Nephron progenitor cell (in vitro differentiated cells): ENCODE measurements at places on chromosomes 2 and 18.

DNA sequence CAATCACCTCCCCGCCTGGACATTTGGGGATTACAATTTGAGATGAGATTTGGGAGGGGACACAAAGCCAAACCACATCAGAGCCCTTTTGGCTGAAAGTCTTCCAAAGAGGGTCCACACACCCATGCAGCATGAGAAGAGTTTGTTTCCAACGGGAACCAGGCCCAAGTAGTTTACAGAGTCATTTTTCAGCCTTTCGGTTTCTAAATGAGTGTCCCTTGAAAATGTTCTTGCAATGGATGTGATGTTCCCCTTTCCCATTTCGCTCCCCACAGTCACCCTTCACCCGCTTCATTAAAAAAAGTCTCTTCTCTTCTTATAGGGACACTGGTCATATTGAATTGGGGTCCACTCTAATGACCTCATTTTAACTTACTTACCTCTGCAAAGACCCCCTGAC, 157.4 kb downstream of the ARL4C start:
- no peak overlapping the region for H3K4me3 ChIP-seq
- no peak for DNase-seq
- peaks cover 33% of the 10 kb centered on the region for H3K4me1 ChIP-seq
- H3K27ac ChIP-seq, result no peak overlapping the region

DNA sequence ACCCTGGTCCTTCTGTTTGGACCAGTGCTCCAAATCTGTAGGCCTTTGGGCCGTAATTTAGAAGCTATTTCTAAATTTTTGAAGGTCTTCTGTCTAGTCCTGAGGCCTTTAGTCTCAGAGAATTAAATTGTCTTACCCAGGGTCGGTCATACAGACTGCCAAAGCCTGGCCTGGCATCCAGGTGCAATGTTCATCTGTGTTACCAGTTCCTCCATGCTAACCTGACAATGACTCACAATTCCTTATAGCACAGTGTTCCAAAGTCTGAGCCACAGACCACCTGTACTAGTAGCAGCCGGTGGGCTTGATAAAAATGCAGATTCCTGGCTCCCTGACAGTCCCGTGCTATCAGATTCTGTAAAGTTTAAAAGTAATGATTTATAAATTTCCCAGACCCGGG, 77.7 kb upstream of the MAP4K3 start:
- no peaks in the 10 kb centered on the region for H3K27me3 ChIP-seq
- DNase-seq, result no peak
- peaks cover 51% of the 10 kb centered on the region for H3K4me1 ChIP-seq
- no peak overlapping the region for H3K4me3 ChIP-seq

DNA sequence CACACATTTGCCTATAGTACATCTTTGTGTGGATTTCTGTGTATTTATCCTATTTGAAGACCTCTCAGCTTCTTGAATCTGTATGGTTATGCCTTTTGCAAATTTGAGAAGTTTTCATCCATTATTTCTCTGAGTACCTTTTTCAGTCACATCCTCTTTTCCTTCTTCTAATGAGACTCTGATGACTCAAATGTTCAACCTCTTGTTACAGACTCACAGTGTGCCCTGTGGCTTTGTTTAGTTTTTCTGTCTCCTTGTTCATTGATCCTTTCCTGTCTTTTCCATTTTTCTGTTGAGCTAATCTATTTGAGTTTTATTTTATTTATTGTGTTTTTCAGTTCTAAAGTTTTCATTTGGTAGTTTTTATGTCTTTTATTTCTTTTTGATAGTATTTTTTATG, 87.0 kb upstream of the LRP1B start:
- peak overlapping the region; percentile 49 for H3K27ac ChIP-seq
- H3K27me3 ChIP-seq, result no peaks in the 10 kb centered on the region
- H3K36me3 ChIP-seq, result no peaks in the 10 kb centered on the region
- H3K4me3 ChIP-seq, result no peak overlapping the region

DNA sequence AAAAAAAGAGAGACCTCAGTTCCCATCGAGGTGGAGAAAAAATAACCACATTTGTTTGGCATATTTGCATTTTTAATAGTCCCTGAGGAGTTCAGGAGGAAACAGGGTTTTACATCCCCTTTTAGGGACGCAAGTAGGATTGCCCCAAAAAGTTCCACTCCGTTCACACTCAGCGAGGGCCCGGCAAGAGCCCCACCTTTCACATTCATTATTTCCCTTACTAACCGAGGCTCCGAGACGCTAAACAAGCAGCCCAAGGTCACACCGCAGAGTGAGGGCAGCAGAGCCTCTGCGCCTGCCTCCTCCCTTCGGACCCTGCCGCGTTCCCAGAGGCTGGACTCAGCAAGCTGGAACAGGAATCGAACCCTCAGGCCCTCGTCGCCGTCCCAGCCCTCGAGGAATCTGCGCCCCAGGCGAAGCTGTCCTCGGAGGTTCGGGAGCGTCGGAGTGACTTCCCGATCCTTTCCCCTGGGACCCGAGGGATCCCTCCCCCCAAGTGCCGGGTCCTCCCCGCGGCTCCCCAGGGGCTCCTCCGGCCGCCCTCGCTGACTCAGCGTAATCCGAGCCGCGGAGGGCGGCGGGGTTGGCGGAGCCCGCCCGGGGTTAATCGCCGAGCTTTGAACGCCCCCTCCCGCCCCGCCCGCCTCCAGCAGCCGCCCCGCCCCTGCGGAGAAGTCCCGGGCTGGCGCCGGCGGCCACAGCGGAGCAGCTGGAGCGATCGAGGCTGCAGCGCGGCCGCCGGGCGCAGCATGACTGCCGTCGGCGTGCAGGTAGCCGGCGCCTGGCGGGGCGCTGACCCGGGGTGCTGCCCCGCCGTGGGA, at the start of gene TMEM37:
TSS of gene TMEM37 (plus strand) at position 700 of the 821 bp plus-strand sequence. CDS start at position 750, 50 bp downstream.
- H3K27ac ChIP-seq, result peak within 1 kb of the TSS; percentile 91
- H3K27me3 ChIP-seq, result peaks cover 24% of the 10 kb centered on the region
- H3K4me3 ChIP-seq, result peak within 1 kb of the TSS; percentile 82
- H3K4me1 ChIP-seq, result peaks cover 91% of the 10 kb centered on the region
- H3K36me3 ChIP-seq, result no peaks in the 10 kb centered on the region

DNA sequence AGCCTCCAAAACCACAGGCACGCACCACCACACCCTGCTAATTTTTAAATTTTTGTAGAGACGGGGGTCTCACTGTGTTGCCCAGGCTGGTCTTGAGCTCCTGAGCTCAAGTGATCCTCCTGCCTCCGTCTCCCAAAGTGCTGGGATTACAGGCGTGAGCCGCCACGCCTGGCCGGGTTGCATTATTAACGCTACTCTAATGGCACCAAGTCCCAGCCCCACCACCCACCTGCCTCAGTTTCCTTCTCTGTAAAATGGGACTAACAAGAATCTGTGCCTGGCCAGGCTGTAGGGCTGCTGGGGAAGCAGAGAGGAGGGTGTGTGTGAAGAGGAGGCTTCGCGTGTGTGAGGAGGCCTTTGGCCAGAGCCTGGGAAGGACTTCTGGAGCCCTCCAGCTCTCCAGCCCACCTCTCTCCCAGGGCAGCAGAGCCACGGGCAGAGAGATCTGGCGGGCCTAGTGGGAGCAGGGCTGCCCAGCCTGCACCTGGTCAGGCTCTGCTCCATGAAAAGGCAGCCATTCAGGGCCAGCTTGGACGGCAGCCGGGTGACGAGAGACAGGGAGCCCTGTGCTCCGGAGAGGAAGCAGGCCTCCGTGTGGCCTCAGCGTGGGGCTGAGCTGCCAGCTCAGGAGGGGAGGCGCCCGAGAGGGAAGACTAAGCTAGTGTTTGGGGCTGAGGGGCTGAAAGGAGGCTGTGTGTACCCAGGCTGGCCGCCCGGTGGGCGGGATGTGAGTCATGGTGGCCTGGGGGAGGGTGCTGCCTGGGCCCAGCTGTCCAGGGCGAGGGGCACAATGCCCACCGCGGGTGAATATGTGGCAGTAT, 7.4 kb upstream of the B3GNT7 start:
- H3K27ac ChIP-seq, result peak overlapping the region; percentile 39
- no peak overlapping the region for H3K4me3 ChIP-seq
- peaks cover 20% of the 10 kb centered on the region for H3K27me3 ChIP-seq
- peaks cover 20% of the 10 kb centered on the region for H3K36me3 ChIP-seq
- DNase-seq, result no peak
- H3K4me1 ChIP-seq, result peaks cover 45% of the 10 kb centered on the region

DNA sequence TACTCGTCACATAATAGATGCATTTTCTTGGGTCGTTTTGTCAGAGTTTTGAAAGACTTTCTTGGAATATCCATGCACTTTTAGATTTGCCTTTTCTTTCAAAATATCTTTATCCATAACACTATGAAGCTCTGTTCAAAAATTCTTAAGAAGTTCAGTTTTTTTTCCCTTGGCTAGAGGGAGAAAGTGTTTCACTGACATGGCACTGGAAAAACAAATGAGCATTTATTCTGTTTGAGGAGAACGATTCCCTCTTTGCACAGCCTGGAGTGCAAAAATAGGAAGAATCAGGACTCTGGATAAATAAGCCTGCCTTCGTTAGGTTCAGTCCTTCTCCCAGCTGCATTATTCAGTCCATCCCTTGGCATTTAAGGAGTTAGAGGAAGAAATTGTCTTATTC, 91.0 kb upstream of the RPE start:
- DNase-seq, result no peak
- H3K27ac ChIP-seq, result no peak overlapping the region

DNA sequence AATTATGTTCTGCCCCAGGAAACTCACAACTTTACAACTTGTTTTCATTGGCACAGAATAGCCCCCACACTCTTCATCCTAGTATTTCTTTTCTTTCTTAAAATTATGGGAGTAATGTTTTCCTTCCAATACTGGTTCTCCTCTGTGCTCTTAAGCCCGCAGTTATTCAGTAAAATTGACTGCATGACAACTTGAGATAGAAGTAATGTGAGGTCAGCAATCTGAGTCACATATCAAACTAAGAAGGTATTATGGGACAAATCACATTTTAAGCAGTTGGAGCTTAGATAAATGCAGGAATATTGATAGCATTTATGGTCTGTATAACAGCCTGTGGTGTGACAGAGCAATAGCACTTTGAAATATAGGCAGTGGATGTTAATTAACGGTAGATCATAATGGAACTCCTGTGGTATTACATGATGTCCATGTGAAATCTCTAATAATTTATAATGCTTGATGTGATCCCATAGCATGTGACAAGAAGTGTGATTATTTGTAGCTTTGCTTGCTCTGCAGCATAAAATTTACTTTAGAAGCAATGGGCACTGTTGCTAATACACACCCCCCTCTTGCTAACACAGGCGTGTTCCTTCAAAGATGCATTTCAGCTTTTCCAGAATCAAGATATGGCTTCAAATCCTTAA, 351.4 kb upstream of the CDH20 start:
- peak overlapping the region; percentile 98 for H3K27ac ChIP-seq
- peaks cover 64% of the 10 kb centered on the region for H3K4me1 ChIP-seq
- H3K36me3 ChIP-seq, result no peaks in the 10 kb centered on the region
- DNase-seq, result no peak
- H3K4me3 ChIP-seq, result no peak overlapping the region

DNA sequence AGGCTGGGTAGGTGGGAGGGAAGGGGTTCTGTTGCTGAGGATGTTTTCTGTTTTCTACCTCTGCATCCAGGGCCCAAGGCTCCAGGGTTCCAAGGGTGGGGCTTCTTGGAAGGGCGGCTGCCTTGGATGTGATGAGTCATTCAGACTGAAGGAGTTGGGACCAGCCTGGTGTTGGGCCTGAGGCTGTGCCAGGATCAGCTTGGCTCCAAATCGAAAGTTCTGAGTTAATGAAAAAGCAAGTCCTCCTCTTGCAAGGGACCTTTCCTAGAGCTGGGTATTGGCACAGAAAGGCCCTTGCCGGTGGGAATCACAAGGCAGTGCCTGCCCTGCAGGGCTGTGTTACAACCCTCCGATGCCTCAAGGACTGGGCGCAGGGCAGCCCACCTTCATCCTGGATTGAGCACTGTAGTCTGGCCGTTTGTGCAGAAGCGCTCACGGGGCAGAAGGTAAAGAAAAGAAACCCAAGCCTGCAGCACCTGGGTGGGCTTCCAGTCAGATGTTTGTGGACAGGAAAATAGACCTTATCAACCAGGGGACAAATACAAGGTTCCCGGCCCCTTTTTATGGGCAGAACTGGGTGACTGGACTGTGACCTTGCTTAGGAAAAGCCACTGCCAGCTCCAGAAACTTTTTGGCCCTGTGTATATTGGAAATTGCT, 52.5 kb upstream of the MCFD2 start:
- peaks cover 9% of the 10 kb centered on the region for H3K36me3 ChIP-seq
- no peaks in the 10 kb centered on the region for H3K4me1 ChIP-seq
- H3K4me3 ChIP-seq, result no peak overlapping the region
- DNase-seq, result no peak
- no peak overlapping the region for H3K27ac ChIP-seq

DNA sequence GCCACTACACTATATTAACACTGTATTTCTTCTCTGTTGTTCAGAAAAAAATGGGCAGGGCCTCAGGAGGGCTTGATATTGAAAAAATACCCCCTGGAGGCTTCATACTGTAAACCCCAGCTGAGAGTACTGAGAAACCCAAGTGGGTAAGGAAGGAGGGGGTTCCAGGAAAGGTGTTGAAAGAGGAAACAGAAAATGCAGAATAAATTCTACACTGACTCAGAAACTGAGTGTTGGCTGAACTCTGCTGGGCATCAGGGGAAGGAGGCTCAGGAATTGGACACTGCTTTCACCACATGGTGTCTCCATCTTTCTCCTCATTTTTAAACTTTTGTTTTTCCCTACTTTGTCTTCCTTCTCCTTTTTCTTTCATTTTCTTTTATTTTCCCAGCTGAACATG, 253.7 kb downstream of the DYM start:
- H3K4me1 ChIP-seq, result no peaks in the 10 kb centered on the region
- no peak overlapping the region for H3K27ac ChIP-seq
- DNase-seq, result no peak
- no peak overlapping the region for H3K4me3 ChIP-seq

DNA sequence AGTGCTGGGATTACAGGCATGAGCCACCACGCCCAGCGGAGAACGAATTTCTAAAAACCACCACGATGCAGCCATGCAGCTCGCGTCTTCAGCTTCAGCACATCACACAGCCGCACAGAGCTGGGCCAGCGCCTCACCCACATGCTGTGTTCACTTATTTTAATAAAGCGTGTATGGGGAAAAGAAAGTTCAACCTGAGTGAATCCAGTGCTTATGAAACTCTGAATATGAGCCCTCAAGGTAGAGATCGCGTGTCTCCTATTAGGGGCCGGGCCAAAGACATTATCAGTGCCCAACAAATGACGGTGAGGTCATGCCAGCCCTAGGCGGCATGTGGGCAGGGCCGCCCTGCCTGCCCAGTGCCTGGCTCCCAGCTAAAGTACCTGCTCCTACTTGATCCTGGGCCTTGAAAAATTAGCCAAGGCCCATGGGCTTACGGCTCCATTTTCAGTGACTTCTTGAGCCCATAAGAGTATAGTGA, 44.3 kb downstream of the SPRED2 start:
- no peaks in the 10 kb centered on the region for H3K27me3 ChIP-seq
- H3K27ac ChIP-seq, result peak overlapping the region; percentile 90
- DNase-seq, result no peak
- peaks cover 11% of the 10 kb centered on the region for H3K36me3 ChIP-seq
- H3K4me3 ChIP-seq, result no peak overlapping the region
- peaks cover 72% of the 10 kb centered on the region for H3K4me1 ChIP-seq
